ENCODE measurements at places on chromosomes 7 and 10. TPM values are rescaled to one million over a fixed set of nuclear protein-coding genes. Genes with fewer than 3 reads are reported as not detected.

DNA sequence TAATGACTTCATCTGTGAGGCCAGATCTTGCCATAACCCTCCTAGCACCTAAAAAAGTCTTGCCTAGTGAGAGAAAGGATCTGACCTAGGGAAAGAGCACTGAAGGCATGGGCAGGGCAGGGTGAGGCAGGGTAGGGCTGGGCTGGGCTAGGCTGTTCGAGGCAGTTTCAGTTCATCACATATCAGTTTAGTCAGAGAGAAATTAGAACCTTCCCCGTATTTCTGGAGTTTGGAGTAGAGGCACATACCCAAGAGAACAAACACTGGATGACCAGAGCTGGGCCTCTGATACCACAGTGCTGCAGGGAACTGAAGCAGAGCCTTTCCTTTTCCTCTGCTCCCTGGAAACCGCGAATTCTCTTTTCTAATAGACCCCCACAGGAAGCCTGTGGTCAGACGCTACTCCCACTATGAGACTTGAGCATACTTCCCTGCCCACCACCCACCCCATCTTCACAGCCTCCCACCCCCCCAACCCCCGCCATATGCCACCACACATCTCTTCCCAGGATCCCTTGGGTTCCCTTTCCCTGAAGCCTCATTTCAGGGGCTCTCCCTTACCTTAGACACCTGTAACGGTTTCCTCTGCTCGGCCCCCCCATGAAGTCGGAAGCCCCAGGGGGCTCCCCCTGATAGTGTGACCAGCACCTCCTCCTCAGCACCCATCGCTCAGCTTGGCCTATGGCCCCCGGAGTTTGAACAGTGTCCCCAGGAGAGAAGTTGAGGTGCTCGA, 406 bp downstream of the SYNPO2L start:
- DNase-seq: no peak

- DNase-seq: no peak
Measured at GRCh38 chr7:33893377-33893776, 12.0 kb upstream of the BMPER start.

DNA sequence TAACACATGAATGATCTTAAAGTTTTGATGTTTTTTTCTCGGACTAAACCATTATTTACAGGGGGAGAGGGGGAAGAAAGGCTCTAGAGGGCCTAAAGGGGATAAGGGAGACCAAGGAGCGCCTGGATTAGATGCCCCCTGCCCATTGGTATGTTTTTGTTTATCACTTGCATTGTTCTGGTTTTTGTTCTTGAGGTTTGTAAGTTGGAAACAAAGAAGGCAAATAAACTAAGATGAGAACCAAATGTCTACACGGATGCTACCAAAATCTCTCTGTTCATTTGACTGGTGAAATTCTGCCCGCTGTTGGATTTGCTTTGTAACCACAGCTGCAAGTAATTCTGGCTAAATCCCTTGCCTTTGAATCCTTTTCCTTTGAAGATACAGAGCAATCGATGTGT, 99.8 kb upstream of the MACROH2A2 start:
- no peak for DNase-seq

DNA sequence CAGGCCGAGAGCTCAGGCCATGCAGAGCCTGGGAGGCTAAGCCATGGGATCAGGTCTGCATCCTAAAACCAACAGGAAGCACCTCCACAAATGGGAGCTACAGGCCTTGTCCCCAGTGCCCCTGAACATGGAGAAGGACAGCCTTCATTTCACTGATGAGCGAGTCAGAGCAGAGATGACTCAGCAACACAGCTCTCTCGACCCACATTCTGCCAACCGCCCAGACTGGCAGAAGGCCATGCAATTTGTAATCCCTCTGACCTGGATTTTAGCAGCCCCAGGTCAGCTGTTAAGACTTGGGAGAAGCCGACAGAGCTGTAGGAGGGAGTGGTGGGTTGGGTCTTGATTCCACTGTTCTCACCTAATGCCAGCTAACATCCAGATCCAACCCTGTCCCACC, 25.5 kb downstream of the VOPP1 start:
- DNase-seq: peak; percentile 75

- no peak for DNase-seq
Measured at GRCh38 chr10:127372361-127372760, 176.0 kb upstream of the INSYN2A start.

DNA sequence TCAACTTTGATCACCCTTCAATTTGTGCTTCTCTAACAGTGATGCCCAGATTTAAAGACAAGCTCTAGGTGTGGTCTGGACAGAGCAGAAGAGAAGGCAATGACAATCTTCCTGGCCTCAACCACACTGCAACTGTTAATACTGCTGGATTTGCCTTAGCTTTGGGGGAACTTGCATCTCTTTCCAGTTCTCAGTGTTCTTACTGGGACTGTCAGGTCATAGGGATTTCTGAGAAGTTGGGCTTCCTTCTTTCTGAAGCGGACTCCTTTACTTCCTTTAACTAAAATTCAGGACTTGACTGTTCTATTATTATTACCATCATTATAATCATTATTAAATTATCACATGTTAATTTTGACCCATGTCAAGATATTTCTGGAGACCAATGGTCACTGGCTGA, 80.8 kb downstream of the OSBPL3 start:
- no peak for DNase-seq

- DNase-seq: no peak
Measured at GRCh38 chr10:69344591-69345252, 66.4 kb downstream of the HK1 start.

DNA sequence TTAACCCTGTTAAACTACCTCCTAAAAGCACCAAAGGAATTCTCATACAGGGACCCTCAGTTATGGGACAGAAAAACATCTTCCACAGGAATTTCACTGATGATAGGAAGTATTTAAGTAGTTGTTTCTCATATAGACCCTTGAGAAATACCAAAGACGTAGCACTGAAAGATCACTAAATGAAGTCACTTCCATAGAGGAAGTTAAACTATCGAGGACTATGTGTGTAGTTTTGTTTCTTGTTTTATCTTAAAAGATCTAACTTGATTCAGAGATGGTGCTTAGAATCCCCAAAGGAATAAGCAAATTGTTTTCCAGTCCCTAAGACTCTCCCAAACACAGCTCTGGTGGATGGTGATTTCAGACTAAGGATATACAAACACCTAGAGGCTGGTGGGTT, 94.8 kb upstream of the AFAP1L2 start:
- no peak for DNase-seq

GJD4 gene
- total RNA-seq: not detected

FOXI2 gene
- not detected for total RNA-seq

AKR1C4 gene
- total RNA-seq: not detected

PON3 gene
- total RNA-seq: not detected

CC2D2B gene
- 0.60 TPM for total RNA-seq

UPK3BL2 gene
- 3.3 TPM for total RNA-seq

FAM241B gene
- total RNA-seq: 4.4 TPM

IDI2 gene
- total RNA-seq: not detected

Measured in astrocyte (in vitro differentiated cells and primary cell).